ENCODE measurements at places on chromosomes 1 and 21.

- no peak for DNase-seq
Measured at GRCh38 chr1:223780949-223781348, 64.8 kb downstream of the TP53BP2 start.

- DNase-seq: no peak
Measured at GRCh38 chr1:2984399-2985061, 36.7 kb upstream of the ACTRT2 start.

DNA sequence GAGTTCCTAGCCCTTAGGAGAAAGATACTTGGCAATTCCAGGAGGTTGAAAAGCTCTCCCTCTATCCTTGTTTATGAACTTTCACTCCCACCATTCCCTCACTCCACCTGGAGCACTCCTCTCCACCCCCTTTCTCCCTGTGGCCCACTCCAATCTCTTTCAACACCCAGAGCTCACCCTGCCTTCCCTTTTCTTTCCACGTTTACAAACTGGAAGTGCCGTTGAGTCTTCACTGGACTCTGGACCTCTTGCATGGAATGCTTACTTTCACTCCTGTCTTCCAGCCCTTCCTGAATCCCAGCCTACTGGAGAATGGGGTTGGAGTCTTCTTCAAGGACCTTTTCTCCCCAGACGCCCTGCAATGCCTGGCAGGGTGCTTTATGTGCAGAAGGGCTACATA lies 198.5 kb downstream of the RHOU start:
- no peak for DNase-seq

DNA sequence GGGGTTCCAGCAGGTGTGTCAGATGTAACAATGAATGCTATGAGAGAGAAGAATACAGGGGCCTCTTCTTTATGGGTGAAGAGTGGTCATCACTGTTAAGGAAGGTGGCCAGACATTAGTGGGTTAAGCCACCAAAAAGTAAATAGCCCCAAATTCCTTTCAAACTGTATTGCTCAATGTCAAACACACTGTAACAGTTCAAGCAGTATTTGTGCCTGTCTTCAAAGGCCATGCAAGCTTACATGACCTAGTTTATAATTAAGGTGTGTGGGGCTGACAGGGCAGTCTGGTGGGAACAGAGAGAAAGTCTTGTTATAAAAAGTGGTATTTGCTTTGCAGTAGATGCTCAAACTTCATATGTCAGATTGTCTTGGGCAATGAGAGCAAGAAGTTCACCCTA lies 18.5 kb downstream of the CHIT1 start:
- no peak for DNase-seq

- no peak for DNase-seq
Measured at GRCh38 chr1:175963740-175964139, 220.3 kb upstream of the TNR start.
